ENCODE measurements at places on chromosomes 6 and 20. TPM values are rescaled to one million over a fixed set of nuclear protein-coding genes. Genes with fewer than 3 reads are reported as not detected.

- no peak for DNase-seq
Observed at GRCh38 chr6:57313009-57313408, 4.4 kb upstream of the PRIM2 start.

- DNase-seq = no peak
Observed at GRCh38 chr20:19081937-19082336, 130.5 kb upstream of the SLC24A3 start.

Gene BNIP5
- total RNA-seq = 7.8 TPM

- DNase-seq = no peak
Observed at GRCh38 chr20:18780385-18781130, 33.0 kb upstream of the SCP2D1 start.

DNA sequence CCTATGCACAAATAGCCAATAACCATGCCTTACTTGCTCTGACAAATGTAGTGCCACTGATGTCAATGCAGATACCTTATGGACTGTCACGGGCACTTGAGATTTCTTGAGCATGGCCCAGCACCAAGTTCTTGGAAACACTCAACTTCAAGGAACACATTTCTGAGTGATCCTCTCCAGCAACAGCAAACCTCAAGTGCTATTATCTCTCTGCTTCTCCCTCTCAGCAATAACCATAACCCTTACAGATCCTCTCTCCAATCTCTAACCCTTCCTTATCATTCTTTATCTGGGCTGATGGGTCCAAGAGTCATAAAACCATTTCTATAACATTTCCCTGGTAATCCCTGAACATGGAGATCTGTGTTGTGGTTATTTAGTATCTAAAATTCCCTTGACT, 266.9 kb upstream of the STXBP5 start:
- DNase-seq = no peak

- no peak for DNase-seq
Observed at GRCh38 chr6:151704383-151704782, 103.1 kb upstream of the ESR1 start.

DNA sequence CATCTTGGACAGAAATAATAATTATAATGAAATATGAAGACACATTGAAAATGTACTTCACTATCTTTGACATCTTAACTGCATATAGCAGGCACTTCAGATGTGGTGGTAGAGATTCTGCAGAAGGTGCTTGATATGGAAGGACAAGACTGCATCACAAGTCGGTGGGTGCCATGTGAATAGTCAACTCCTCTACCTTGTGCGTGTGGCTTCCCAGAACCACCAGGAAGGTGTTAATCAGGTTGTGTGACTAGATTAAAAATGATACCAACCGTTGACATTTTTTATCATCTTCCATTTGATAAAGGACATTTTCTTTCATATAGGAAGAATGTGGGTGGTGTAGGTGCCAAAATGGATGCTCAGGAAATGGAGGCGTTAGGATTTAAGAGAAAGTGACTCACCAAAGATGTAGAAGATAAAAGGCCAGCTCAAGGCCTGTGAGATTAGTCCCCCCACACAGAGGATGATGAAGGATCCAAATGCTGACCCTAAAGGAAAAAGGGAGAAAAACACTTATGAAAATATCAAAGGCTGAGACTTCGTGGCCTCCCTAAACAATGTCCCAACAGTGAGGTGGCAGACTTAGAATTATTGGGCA, 12.3 kb downstream of the SLC17A2 start:
- no peak for DNase-seq

DNA sequence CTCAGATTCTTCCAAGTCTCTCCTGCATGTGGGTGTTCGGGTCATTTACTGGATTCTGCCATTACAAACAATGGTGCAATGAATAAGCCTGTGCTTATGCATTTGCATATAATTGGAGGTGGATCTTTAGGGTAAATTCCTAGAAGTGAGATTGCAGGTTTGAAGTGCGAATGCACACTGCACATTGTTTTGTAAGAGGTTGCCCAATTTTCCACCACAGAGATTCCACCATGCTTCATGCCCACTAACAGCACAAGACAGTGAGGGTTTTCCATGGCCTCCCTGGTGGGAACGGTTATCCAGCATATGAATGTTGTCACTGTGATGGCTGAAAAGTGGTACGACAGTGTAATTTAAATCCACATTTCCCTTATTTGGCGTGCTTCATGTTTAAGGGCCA, 178.8 kb upstream of the PMEPA1 start:
- no peak for DNase-seq

- no peak for DNase-seq
Observed at GRCh38 chr6:129096651-129097290, 213.8 kb downstream of the LAMA2 start.

- DNase-seq = no peak
Observed at GRCh38 chr6:6569096-6569810, 19.3 kb upstream of the LY86 start.

Data from colonic mucosa (tissue), 4 donors.